ENCODE measurements at places on chromosomes 2 and 18. TPM values are rescaled to one million over a fixed set of nuclear protein-coding genes. Genes with fewer than 3 reads are reported as not detected.

DUSP19 gene
- total RNA-seq, result 1.7 TPM

ADCYAP1 gene
- total RNA-seq, result 2.2 TPM

PLEK gene
- total RNA-seq, result 4.4 TPM

CETN1 gene
- not detected for total RNA-seq

MDH1B gene
- total RNA-seq, result 0.49 TPM

RAPGEF4 gene
- 18.4 TPM for total RNA-seq

DNA sequence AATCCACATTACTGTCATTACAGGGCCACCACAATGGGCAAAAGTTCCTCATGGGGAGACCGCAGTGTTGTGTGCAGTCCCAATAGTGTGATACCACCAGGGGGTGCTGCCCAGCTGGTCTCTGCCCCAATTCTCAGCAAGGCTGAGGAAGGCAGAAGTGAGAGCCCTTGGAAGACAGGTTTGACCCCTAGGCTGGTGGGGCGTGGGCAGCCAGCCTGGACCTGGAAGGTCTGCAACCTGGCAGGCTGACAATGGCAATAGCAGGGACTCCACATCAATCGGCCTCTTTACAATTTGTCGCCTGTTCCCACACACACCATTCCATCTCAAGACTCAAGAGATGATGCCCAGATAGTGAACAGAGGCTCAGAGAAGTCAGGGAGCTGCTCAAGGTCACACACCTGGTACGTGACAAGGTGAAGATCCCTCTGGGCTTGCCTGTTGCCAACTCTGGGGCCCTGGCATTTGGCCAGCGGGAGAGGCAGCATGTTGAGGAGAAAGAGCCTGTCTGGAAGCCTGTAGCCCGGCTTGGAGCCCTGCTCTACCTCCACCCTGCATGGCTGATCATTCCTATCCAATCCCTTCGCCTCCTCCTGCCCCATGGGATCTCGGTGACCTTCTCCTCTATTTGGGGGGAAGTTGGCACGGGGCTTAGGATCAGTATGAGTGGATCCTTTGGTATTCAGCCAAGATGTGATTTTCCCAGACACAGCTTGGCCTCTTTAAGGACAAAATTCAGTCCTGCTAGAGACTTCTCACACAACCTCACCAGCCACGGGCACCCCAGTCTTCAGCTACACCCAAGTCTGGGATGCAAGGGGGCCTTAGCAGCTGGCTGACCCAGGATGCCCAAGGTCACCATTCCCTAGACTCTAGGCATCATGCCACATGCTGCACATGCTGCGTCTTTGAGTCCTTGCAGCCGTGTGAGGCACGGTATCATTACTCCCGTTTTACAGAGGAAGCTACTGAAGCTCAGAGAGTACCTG is 2.9 kb upstream of the ATOH8 start:
- peaks cover 64% of the 10 kb centered on the region for H3K4me1 ChIP-seq
- no peaks in the 10 kb centered on the region for H3K36me3 ChIP-seq
- no peak overlapping the region for H3K4me3 ChIP-seq
- H3K27me3 ChIP-seq, result no peaks in the 10 kb centered on the region
- DNase-seq, result no peak

DNA sequence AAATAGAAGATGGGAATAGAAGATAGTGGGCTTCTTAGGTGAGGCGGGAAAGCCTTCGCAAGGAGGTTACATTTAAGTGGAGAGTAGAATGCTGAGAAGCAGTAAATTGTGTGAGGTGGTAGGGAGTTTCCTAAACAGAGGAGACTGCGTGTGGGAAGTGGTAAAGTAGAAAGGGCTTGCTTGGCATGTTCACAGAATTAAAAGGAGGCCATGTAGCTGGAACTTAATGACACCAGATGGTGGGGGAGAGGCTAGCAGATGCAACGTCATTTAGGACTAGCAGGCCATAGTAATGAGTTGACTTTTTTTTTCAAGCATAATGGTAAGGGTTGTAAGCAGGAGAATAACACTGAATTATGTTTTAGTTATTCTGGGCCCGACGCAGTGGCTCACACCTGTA is 13.0 kb upstream of the RTN4 start:
- no peaks in the 10 kb centered on the region for H3K36me3 ChIP-seq
- H3K27ac ChIP-seq, result no peak overlapping the region
- no peak for DNase-seq
- no peak overlapping the region for H3K4me3 ChIP-seq
- H3K4me1 ChIP-seq, result no peaks in the 10 kb centered on the region

DNA sequence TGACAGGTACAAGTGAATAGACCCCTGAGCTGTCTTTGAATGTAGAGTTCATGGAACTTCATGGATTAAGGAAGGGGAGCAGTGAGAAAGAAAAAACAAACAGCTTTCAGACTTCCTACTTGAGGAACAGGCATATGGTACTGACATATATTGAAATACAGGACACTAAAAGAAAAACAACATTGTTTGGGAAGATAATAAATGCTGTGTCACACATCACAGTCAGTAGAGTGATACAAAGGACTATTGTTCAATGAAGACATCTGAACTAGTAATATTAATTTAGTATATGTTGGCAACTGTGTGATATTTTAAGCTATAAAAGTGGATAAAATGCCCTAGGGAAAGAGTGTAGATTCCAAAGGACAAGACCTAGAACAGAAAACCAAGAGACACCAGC is 3.3 kb downstream of the DSC2 start:
- H3K27me3 ChIP-seq, result no peaks in the 10 kb centered on the region
- no peak for DNase-seq
- H3K4me1 ChIP-seq, result no peaks in the 10 kb centered on the region
- H3K4me3 ChIP-seq, result no peak overlapping the region

GRCh38 chr2:10520154-10520553 is 72.0 kb upstream of the ODC1 start:
- no peaks in the 10 kb centered on the region for H3K27me3 ChIP-seq
- H3K4me1 ChIP-seq, result no peaks in the 10 kb centered on the region
- DNase-seq, result no peak
- no peak overlapping the region for H3K4me3 ChIP-seq
- H3K36me3 ChIP-seq, result no peaks in the 10 kb centered on the region
- no peak overlapping the region for H3K27ac ChIP-seq

GRCh38 chr2:12168791-12169388 is 422.5 kb downstream of the LPIN1 start:
- H3K36me3 ChIP-seq, result no peaks in the 10 kb centered on the region
- DNase-seq, result no peak
- H3K4me3 ChIP-seq, result no peak overlapping the region

- no peaks in the 10 kb centered on the region for H3K4me1 ChIP-seq
- H3K27ac ChIP-seq, result no peak overlapping the region
Measured at GRCh38 chr2:50125246-50125645, 906.7 kb downstream of the NRXN1 start.

- no peaks in the 10 kb centered on the region for H3K27me3 ChIP-seq
- H3K4me3 ChIP-seq, result no peak overlapping the region
- no peaks in the 10 kb centered on the region for H3K36me3 ChIP-seq
- no peak for DNase-seq
- no peak overlapping the region for H3K27ac ChIP-seq
- peaks cover 4% of the 10 kb centered on the region for H3K4me1 ChIP-seq
Measured at GRCh38 chr2:162074928-162075688, 1.1 kb upstream of the DPP4 start.

- no peak overlapping the region for H3K27ac ChIP-seq
- H3K4me3 ChIP-seq, result no peak overlapping the region
- no peaks in the 10 kb centered on the region for H3K36me3 ChIP-seq
- DNase-seq, result no peak
- no peaks in the 10 kb centered on the region for H3K27me3 ChIP-seq
- H3K4me1 ChIP-seq, result no peaks in the 10 kb centered on the region
Measured at GRCh38 chr2:145721681-145722080, 1201.8 kb upstream of the ZEB2 start.

GRCh38 chr18:74689251-74689650 is 91.6 kb downstream of the ZNF407 start:
- H3K27ac ChIP-seq, result no peak overlapping the region
- no peaks in the 10 kb centered on the region for H3K4me1 ChIP-seq
- no peak for DNase-seq
- no peak overlapping the region for H3K4me3 ChIP-seq

DNA sequence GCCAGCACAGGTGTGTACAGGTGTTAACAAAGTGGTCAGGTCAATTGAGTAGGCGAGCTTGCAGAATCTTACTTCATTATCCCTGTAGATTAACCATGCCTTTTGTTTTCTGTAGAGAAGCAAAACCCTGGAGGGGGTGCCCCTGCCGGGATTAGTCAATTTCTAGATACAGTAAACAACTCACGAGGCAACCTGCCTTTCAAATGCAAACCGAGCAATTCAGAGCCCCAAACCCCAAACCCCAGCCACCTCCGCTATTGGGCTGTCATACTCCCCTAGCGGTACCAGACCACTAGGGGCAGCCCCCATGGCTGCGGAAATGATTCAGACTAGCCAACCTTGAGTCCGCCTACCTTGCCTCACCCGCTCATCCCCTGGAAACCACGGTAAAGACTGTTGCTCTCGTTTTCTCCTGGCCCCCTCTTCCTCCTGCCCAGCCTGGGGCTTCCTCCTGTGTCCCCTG is 61.4 kb upstream of the KIF5C start:
- peaks cover 24% of the 10 kb centered on the region for H3K4me1 ChIP-seq
- H3K27me3 ChIP-seq, result no peaks in the 10 kb centered on the region
- no peak overlapping the region for H3K27ac ChIP-seq
- no peaks in the 10 kb centered on the region for H3K36me3 ChIP-seq
- no peak overlapping the region for H3K4me3 ChIP-seq

DNA sequence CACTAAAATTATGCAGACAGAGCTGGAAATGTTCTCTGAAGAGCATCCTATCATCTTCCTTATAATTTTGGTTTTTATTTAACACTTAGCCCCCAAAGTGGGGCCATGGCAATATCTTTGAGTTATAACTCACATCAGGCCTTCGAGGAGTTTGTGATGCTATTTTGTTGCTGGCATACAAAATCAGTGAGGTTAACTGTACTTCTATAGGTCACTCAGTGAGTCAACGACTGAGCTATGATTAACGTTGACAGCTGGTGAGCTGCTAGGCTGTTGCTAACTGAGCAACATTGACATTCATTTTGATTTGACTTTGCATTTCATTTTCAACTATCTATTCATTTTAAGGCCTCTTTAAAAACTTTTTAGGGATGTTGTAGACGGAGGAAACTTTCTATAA is 50.0 kb downstream of the GPD2 start:
- peaks cover 11% of the 10 kb centered on the region for H3K4me1 ChIP-seq
- no peaks in the 10 kb centered on the region for H3K36me3 ChIP-seq
- no peak overlapping the region for H3K27ac ChIP-seq
- no peak overlapping the region for H3K4me3 ChIP-seq
- DNase-seq, result no peak

DNA sequence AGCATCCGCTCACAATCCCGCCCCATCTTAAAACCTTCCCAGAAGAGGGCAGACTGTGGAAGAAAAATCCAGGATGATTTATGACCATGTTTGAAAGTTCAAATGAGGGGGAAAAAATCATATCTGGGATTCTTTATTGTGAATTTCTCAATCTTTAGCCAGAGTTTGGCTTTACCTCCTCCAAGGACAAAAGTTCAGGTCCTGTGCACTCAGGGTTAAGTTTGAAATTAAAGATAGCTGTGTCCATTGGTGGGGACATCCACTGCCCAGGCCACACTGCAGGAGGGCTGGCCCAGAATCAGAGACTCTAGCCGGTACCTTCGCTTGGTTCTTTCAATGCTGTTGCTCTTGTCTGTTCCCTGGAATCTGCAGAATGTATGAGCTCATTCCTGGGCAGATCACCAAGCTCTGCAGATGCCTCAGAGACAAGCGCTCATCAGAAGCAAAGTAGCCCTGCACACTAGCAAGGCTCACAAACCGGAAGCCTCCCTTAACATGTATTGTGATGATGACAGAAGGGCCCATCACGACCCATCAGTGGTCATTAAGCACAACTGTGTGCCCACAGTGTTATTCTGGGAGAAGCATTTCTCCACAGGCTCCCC is 375.3 kb upstream of the KLHL29 start:
- no peak overlapping the region for H3K4me3 ChIP-seq
- peaks cover 17% of the 10 kb centered on the region for H3K4me1 ChIP-seq
- no peak overlapping the region for H3K27ac ChIP-seq
- no peak for DNase-seq
- H3K36me3 ChIP-seq, result no peaks in the 10 kb centered on the region

DNA sequence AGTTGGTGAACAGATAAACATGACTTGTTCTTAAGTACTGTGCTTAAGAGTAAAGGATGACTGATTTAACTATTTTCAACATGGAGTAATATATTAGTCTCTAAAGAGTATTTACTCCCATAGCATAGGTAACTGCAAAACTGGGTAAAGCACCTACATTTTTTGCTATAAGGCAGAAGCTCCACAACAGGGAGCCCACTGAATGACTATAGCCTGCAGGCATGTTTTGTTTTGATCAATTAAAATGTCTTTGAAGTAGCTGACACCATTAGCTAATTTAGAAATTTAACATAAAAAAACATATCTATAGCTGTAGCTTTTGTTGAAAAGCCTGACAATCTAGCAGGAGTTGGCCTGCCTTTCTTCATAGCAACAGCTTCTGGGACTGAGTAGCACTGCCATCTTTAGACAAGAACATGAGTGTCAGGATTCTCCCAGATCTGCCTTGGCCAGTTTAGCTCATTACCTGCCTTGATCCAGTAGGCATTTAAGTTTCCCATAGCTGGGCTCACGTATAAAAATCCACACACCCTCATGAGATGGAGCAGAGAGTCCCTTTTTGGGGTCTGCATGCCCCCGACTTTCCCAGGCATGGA is 1935.1 kb upstream of the PIK3C3 start:
- no peak overlapping the region for H3K4me3 ChIP-seq
- no peaks in the 10 kb centered on the region for H3K27me3 ChIP-seq
- no peak overlapping the region for H3K27ac ChIP-seq
- H3K4me1 ChIP-seq, result no peaks in the 10 kb centered on the region
- DNase-seq, result no peak
- H3K36me3 ChIP-seq, result no peaks in the 10 kb centered on the region

GRCh38 chr2:204871231-204871953 is 326.1 kb downstream of the PARD3B start:
- H3K4me1 ChIP-seq, result peaks cover 11% of the 10 kb centered on the region
- no peak overlapping the region for H3K27ac ChIP-seq
- no peaks in the 10 kb centered on the region for H3K36me3 ChIP-seq
- no peaks in the 10 kb centered on the region for H3K27me3 ChIP-seq
- DNase-seq, result no peak

All from vagina (tissue), 2 donors.